Kidney glomerular epithelial cell (primary cell): ENCODE measurements at places on chromosomes 1 and 21.

DNA sequence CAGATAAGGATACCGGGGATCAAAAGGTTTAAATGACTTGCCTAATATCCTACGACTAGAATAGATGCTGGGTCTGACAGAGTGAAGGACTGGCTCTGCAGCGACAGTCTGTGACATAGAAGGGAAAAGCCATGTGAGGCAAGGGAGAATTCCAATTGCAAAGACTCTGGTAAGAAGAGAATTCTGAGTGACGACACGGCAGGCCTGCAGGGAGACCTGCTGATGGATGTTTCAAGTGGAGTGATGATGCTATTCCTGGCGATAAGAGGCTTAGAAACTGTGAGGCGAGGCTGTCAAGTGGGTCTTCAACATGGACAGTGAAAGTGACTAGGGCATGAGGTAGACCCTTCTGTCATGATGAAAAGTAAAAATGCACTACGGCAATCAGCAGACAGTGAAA, 176.6 kb upstream of the PBX1 start:
- no peak for DNase-seq

DNA sequence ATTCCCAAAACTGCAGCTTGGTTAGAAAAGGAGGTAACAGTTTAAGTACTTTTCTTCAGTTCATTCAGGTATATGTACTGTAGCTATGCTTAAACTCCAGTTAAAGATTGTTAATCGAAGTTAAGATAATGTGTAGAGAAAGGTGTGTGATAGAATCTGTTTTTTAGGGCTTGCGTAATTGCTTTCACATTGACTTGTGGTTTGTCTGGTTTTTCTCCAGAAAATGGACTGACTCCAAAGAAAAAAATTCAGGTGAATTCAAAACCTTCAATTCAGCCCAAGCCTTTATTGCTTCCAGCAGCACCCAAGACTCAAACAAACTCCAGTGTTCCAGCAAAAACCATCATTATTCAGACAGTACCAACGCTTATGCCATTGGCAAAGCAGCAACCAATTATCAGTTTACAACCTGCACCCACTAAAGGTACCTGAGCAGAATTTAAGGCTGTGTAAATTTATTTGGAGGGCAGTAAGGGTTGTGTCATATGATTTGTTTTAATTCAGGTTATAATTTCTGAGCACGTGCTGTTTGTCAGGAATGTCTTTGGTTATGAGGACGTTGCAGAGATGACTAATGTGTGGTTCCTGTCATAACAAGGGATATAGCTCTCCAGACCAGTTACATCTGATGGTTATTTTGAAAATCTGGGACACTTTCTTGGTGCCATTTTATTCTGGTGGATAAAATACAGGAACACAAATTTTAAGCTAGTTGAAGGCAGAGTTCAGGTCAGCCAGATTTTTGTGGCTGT, 26.0 kb downstream of the ATF6 start:
- peak; percentile 29 for DNase-seq

DNA sequence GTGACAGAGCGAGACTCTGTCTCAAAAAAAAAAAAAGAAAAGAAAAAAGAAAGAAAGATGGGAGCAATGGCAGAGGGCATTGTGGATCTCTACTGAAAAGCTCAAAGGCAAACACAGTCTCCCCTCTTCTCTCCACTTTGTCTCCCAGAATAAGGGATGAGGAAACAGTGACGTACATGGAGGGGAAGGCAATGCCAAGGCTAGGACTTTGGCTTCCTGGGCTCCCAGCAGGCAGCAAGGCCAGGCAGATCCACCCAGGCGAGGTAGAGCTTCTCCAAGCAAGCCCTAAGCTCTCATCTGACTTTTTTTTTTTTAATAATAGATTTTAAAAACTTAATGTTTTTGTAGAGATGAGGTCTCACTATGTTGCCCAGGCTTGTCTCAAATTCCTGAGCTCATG, 4.6 kb downstream of the ARHGEF2 start:
- DNase-seq: no peak

- no peak for DNase-seq
Observed at GRCh38 chr1:53196017-53196484, 573 bp upstream of the CPT2 start.

DNA sequence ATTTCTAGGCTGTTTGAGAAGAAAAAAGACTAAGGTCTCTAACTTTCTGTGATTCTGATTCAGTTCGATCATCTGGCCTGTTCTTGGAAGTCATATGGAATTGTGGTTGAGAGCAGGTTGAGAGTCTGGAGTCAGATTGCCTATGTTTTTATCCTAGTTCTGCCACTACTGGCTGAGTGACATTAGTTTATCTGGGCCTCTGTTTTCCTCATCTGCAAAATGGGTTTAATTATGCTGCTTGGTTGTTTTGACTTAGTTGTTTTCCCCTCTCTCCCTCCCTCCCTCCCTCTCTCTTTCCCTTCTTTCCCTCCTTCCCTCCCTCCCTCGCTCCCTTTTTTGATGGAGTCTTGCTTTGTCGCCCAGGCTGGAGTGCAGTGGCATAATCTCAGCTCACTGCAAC, 6.2 kb downstream of the MACF1 start:
- DNase-seq: no peak

- no peak for DNase-seq
Observed at GRCh38 chr1:54996869-54997710, 1.6 kb upstream of the BSND start.

GRCh38 chr1:42941640-42942330, 16.9 kb downstream of the SLC2A1 start:
- DNase-seq: peak; percentile 74

- peak; percentile 68 for DNase-seq
Observed at GRCh38 chr1:235783148-235783776, 83.4 kb downstream of the LYST start.

GRCh38 chr1:162627662-162628296, 4.5 kb upstream of the DDR2 start:
- no peak for DNase-seq

GRCh38 chr1:230972855-230973271, 5.8 kb downstream of the TTC13 start:
- DNase-seq: no peak

- DNase-seq: no peak
Observed at GRCh38 chr1:189336115-189337100, 1141.3 kb downstream of the BRINP3 start.

DNA sequence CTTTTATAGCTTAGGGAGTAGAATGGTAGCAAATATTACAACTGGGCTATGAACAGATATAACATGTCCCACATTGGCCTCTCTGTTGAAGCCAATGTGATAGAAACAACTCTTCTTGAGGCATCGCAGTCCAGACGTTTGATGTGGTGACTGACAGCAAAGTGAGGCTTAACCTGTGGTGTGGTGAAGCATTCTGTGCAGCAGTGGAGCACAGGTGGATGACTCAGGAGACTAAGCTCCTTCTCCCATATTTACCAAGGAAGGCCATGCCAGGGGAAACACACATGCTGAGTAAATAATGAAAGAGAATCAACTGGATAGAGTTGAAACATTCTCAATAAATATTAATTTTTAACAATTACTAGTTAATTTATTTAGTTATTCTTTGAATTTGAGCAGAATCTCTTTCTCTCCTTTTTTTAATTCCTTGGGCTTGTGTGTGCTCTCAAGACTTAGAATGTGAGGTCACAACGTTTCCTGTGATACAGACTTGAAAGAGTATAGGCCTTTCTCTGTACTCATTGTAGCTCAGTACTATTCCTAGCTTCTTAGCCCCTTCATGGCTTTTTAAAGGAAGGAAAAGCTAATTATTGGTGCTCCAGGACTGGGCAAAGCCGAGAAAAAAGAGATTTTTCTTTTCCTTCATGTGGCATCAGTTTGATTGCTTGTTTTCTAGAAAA, 17.6 kb downstream of the CRB1 start:
- no peak for DNase-seq

- DNase-seq: peak; percentile 24
Observed at GRCh38 chr1:20717452-20718342, at the start of gene KIF17. TSS of gene KIF17 (minus strand) at chr1:20718007. CDS start at chr1:20717706, 301 bp downstream.

DNA sequence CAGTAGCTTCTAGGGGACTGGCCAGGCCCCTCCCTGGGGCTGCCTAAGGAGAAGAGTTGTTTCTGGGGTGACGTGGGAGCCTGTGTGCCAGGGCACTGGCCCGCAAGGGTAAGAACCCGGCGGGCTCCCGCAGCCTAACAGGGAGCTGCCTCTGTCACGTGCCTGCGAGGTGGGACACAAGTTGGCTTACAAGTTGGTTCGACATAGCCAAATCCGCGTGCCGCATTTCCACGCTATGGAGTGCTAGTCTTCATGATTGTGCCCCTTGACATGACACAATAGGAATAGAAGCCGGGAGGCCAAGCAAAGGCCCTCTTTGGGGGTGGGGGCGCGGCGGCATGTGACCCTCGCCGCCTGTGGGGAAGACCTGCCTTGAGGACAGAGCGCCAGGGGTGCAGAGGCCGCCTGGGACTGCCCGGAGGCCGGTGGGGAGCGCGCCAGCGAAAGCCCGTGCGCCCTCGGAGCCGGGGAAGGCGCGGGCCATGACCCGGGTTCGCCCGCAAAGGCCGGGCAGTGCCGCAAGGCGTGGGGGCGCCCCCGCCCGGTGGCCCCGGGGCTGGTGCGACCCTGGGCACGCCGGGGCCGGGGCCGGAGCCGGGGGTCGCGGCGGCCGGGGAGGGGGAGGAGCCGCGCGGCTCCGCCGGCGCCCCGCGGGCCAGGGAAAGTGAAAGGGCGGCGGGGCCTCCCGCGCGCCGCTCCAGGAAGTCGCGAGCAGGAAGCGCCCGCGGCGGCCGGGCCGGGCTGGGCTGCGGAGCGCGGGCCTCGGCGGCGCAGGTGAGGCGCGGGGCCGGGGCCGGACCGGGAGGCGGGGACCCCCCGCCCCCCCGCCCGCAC, at the start of gene SLC37A1:
Gene SLC37A1 (plus strand): TSS at position 702 of the 834 bp plus-strand sequence. CDS start 4,603 bp downstream, outside the sequence.
- DNase-seq: no peak

DNA sequence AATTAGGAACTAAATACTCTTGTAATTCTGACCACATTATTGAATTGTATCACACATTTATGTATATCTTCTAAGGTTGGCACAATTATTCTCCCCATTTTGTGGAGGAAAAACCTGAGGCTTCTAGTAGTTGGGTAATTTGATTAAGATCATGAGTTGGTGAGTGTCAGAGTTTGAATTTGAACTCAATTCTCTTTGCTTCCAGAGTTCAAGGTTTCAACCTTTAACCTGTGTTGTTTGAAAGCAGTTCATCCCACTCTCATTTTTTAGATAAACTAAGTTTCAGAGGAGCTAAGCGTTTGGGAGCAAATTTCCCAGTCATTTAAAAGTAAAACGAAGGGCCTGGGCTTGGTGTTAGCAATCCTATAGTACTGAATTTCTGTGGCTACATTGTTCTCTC, 293.4 kb downstream of the ADGRL2 start:
- DNase-seq: no peak
